GF-D8 (cell line): ENCODE measurements at places on chromosomes 1 and 21.

GRCh38 chr1:50508040-50508586 is 84.9 kb upstream of the DMRTA2 start:
- DNase-seq, result peak; percentile 41

DNA sequence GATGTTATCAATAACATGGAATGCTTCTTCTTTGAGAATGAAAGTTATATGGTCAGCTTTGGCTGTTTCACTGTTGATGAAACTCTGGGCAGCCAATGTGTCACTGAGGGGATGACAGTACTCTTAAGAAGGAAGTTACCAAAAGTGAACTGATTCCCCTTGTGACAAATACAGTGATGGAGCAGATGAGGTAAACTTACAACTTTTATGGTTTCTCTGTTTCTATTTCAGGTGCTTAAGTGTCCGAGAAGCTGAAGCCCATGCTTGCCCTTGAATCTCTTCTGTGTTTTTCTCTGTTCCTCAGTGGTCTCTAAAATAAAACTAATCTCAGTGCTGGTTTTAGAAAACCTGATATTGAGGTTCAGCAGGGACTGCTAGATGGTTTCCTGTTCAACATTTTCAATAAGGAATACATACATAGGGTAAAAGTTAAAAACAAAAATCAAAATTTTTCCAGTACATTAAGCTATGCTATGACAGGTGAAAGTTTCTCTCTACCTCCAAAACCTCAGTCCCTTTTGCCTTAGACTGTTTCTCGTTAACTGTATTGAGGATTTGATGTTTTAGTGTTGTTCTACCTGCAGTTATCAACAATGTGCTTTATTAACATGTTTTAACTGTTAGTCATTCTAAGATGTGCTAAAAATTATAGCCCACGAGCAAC is 454.4 kb upstream of the ADGRL4 start:
- no peak for DNase-seq

DNA sequence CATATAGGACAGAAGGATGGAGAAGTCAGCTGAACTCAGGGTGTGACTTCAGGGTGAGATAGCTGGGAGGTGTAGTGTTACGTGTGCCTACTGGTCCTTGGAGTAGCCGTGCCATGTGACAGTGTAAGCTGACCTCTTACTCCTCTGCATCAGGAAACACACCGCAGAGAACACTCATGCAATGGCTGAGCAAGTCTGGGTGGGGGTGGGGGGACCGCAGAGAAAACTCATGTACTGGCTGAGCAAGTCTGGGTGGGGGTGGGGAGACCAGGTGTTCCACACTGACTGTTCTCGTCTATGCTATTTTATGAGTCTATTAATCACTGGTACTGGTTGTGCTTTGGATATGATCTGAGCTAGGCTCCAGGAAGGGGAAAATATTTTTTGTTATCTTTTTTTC is 233.1 kb downstream of the PAPPA2 start:
- DNase-seq, result no peak

GRCh38 chr1:107327446-107327845 is 186.6 kb downstream of the NTNG1 start:
- DNase-seq, result no peak

DNA sequence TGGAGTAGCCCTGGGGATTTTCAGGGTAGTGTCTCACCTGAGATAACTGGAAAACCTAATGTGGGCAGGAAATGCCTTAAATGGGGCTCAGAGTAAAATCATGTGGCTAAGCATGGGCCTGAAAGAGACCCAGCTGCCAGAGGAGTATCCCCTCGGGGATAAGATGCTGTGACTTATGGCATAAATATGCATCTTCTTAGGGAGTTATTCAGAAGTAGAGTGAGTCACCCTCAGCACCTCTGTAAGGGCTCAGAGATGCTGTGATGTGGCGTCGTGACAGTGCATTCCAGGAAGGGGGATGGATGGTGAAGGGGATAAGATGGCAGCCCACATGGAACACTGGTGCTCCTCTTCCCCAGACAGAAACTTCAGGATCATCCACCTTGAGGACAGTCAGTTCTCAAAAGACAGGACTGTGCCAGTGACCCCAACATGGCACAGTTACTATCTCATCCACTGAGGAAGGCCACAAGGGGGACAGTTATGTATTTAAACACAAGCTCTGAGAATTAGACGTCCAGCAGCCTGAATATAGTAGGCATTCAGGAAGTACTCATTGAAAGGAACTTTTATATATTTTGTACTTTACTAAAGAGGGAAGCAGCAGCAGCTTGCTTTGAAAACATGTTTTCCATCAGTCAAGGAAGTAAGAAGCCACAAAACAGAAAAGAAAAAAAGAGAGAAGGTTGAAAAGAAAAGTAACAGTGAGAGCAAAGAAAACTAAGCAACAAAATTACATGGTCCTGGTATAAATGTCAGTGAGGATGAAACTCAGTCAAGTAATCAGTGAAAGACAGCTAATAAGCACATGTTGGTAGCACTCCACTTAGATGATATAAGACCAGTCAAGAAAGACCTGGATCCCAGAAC is 8.3 kb downstream of the IL24 start:
- DNase-seq, result no peak

DNA sequence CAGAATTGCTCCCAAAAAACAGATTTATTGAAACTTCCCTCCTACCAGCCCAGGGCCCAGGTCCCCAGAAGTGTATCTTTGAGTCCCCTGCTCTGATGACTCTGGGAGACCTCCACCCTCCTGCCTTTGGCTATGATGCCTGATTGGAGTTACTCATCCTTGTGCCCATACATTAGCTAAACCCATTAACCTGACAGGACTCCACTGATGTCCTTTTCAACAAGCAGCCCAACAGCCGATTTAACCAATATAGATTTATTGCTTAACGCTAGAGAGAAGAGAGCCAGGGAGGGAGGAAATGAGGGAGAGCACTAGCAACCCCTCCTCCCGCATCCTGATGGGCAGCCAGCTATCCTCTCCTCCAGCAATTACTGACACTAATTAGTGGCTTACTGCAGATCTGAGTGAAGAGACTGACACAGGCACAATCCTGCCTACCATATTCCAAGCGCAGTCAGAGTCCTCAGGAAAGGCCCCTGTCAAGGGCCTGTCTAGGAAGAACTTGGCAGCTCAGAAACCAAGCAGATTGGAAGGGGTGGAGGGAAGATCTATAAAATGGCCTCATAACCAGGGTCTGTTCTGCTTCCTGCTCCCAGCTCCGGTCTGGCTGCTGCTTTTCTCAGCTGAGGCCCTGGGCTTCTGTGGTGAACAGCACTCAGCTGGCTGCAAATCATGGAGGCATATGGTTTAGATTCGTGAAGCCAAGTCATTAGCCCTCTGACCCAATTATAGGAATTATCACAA is 484.5 kb upstream of the DAB1 start:
- DNase-seq, result no peak
